ENCODE measurements at places on chromosomes 7 and 10. TPM values are rescaled to one million over a fixed set of nuclear protein-coding genes. Genes with fewer than 3 reads are reported as not detected.
A peak's percentile ranks its signal among the peaks of the same experiment; 100 is the strongest.

GRCh38 chr10:91596825-91597196 lies 36.1 kb downstream of the PPP1R3C start:
- H3K27me3 ChIP-seq = no peaks in the 10 kb centered on the region
- peaks cover 57% of the 10 kb centered on the region for H3K4me1 ChIP-seq
- DNase-seq = no peak
- peak overlapping the region; percentile 76 for H3K27ac ChIP-seq
- no peak overlapping the region for H3K4me3 ChIP-seq
- no peaks in the 10 kb centered on the region for H3K36me3 ChIP-seq

DNA sequence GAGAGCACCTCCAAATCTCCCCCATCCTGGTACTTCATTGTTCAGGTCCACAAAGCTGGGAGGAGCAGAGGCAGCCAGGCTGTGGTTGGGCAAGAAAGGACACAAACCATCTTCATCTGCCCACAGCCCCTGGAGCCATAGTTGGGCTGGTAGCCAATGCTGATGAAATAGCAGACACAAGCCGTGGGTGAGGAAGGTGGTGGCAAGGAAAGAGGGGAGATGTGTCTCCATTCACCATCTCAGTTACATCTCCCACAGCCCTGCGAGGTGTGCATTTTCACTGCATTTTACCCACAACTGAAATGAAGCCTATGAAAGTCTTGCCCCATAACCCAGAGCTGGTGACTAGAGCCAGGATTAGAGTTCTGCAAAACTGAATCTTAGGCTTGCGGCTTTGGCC lies 35.0 kb downstream of the PIK3AP1 start:
- H3K4me1 ChIP-seq = peaks cover 35% of the 10 kb centered on the region
- H3K27me3 ChIP-seq = no peaks in the 10 kb centered on the region
- no peaks in the 10 kb centered on the region for H3K36me3 ChIP-seq
- H3K4me3 ChIP-seq = no peak overlapping the region

GRCh38 chr7:147923841-147924240 lies 666.7 kb upstream of the C7orf33 start:
- no peaks in the 10 kb centered on the region for H3K36me3 ChIP-seq
- no peaks in the 10 kb centered on the region for H3K4me1 ChIP-seq
- H3K4me3 ChIP-seq = no peak overlapping the region
- H3K27me3 ChIP-seq = no peaks in the 10 kb centered on the region
- no peak for DNase-seq

LIPM gene
- not detected for total RNA-seq

NOS3 gene
- total RNA-seq = 1.1 TPM

EBLN1 gene
- total RNA-seq = not detected

- H3K36me3 ChIP-seq = peaks cover 24% of the 10 kb centered on the region
- no peak overlapping the region for H3K27ac ChIP-seq
- DNase-seq = no peak
Observed at GRCh38 chr7:74455928-74456327, 2.2 kb downstream of the GTF2IRD1 start.

DNA sequence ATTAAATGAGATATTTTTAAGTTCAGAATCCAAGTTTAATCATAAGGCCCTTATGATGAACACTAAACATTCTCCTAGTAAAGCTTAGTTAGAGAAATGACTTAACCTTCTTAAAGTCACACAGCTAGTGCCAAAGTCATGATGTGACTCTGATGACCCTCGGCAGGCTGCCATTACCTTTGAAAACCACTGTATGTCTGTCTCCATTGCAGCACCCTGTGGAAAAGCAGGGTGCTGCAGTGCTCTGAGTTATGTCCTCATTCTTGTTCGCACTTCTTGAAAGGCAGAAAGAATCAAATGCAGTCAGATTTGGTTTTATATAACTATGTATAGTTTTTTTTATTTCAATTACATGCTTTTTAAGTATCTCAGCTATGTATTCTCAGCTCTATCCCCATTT lies 105.0 kb downstream of the PHTF2 start:
- no peak for DNase-seq
- H3K4me3 ChIP-seq = no peak overlapping the region
- no peak overlapping the region for H3K27ac ChIP-seq
- H3K27me3 ChIP-seq = no peaks in the 10 kb centered on the region

DNA sequence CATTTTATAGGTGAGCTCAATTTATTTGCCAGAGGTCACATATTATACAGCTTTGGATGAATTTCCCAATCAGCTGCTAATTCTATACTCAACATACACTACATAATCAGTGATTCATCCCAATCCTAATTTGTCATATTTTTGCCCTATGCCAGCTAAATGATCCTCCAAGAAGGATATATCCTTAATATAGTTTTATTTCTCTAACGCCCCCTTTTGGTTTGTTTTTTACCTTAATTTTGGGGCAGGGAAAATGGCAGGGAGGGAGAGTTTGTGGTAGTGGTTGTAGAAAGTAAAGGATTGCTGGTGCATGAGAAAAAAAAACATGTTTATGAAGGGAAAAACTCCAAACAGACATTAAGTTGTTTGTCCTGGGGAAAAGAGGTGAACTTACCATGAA lies 31.9 kb downstream of the WASL start:
- H3K4me3 ChIP-seq = no peak overlapping the region
- H3K27me3 ChIP-seq = no peaks in the 10 kb centered on the region
- no peak for DNase-seq
- no peaks in the 10 kb centered on the region for H3K36me3 ChIP-seq

TUBAL3 gene
- total RNA-seq = not detected

LGI1 gene
- not detected for total RNA-seq

- DNase-seq = peak; percentile 9
- peaks cover 67% of the 10 kb centered on the region for H3K4me1 ChIP-seq
- peak overlapping the region; percentile 11 for H3K27ac ChIP-seq
- peaks cover 13% of the 10 kb centered on the region for H3K36me3 ChIP-seq
- peak overlapping the region; percentile 48 for H3K4me3 ChIP-seq
Observed at GRCh38 chr10:34808801-34809745, 6.0 kb downstream of the PARD3 start.

RBM17 gene
- total RNA-seq = 139 TPM

DNA sequence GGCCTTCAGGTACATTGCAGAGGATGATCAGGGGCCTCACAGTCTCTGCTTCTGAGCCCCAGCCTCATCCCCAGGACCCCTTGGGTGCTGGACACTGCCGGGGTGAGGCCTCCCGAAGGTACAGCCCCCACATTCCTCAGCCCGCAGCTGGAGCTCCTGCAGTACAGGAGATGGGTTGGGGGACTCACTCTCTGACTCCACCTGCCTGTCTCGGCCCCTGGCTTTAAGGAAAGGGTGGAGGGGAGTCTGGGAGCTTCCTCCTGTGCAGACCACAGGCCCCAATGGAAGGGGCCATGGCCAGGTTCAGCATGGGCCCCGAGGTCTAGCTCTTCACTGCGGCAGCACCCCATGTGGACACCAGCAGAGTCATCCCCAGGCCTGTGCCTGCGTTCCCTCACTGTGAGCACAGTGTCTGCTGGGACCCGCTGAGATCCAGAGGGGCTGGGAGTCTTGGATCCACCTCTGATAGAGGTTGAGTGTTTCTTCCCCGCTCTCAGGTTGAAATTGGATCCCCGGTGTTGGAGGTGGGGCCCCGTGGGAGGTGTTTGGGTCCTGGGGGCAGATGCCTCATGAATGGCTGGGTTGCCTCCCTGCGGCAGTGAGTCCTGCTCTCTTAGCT lies 99.9 kb downstream of the PRKAG2 start:
- peaks cover 68% of the 10 kb centered on the region for H3K27me3 ChIP-seq
- no peaks in the 10 kb centered on the region for H3K4me1 ChIP-seq
- no peak overlapping the region for H3K27ac ChIP-seq
- no peak for DNase-seq
- H3K36me3 ChIP-seq = no peaks in the 10 kb centered on the region

LEP gene
- not detected for total RNA-seq

CPA2 gene
- total RNA-seq = not detected

FGFBP3 gene
- total RNA-seq = 1.9 TPM

GRCh38 chr7:100879685-100880261 lies 4.9 kb downstream of the SRRT start:
- no peaks in the 10 kb centered on the region for H3K27me3 ChIP-seq
- H3K27ac ChIP-seq = peak overlapping the region; percentile 25
- H3K4me1 ChIP-seq = peaks cover 10% of the 10 kb centered on the region
- H3K36me3 ChIP-seq = peaks cover 68% of the 10 kb centered on the region

GRCh38 chr7:141704112-141704511 lies 2.1 kb upstream of the DENND11 start:
- peaks cover 6% of the 10 kb centered on the region for H3K36me3 ChIP-seq
- no peak for DNase-seq
- H3K4me1 ChIP-seq = peaks cover 36% of the 10 kb centered on the region
- H3K4me3 ChIP-seq = no peak overlapping the region
- no peak overlapping the region for H3K27ac ChIP-seq

- DNase-seq = no peak
- no peak overlapping the region for H3K4me3 ChIP-seq
- H3K4me1 ChIP-seq = peaks cover 8% of the 10 kb centered on the region
- H3K27ac ChIP-seq = no peak overlapping the region
Observed at GRCh38 chr10:71694567-71694968, 25.0 kb downstream of the C10orf105 start.

ING3 gene
- total RNA-seq = 12.2 TPM

AQP1 gene
- total RNA-seq = 1.7 TPM

DNA sequence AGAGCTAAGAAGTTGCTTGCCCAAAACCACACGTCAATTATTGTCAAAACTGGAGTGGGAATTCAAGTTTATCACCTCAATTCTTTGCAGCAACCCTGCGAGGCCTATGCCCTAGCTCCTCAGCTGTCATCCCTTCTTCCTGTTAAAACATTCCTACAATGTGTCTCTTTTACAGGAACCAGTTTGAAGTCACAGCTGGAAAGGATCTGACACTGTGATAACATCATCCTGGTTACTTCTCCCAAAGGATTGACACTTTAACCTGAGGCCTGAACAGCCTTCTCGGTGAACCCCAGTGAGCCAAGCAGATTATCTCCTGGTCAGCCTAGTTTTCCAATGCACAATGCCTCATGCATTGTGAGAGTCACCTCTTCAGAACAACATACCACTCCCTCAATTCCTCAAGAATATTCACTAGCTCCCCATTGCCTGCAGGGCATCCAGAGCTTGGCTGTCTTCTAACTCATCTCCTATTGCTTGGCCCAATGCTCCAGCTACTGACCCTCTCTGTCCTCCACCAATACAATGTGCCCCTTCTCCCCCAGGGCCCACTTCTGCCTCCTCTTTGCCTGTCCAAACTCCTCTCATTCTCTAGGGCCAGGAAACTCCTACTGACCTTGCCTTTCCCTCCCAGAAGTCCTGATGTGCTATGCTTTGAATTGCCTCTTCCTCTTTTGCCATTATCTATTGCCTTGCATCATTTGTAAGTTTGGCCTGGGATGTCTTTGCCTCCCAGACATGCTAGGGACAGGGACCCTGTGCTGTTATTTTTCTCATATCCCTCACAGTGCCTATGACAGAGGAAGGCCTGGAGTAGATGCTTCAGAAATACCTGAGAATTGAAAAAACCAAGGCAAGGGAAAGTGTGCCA lies 10.4 kb upstream of the DLG5 start:
- DNase-seq = no peak
- H3K4me1 ChIP-seq = no peaks in the 10 kb centered on the region
- no peak overlapping the region for H3K4me3 ChIP-seq
- no peaks in the 10 kb centered on the region for H3K27me3 ChIP-seq
- no peaks in the 10 kb centered on the region for H3K36me3 ChIP-seq
- H3K27ac ChIP-seq = no peak overlapping the region

GIMAP7 gene
- not detected for total RNA-seq

DNA sequence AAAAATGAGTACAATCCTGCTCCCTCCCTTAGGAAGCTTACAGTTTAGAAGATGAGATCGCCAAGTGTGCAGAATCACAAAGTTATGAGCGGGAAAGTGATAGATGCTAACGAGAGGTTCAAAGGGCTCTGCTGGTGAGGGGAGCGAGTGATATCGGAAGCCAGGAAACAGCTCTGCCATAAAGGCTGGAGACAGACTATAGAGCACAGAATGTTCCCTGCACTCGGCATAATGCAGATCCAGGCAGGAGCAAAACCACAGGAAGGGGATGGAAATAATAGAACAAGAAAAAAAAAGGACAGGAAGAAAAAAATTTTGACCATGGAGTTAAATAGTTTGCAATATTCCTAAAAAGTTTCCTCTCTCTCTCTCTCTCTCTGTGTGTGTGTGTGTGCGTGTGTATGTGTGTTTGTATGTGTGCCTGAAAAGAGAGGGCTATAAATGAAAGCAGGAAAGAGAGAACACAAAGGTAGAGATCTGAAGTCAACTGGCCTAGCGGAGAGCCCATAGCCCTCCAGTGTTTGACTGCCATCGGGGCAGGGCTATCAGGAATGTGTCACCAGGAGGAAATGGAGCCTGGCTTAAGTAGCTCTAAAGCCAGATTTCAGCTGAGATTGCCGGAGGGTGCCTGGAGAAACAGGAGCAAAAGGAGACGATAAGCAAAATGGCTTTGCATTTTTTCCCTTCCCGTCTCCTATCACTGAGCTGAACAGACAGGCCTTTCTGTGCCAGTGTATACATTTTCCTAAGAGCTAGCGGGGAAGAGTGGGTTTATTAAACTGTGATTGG lies 175.8 kb upstream of the LYZL1 start:
- H3K4me1 ChIP-seq = peaks cover 15% of the 10 kb centered on the region
- DNase-seq = no peak
- no peak overlapping the region for H3K4me3 ChIP-seq
- no peaks in the 10 kb centered on the region for H3K36me3 ChIP-seq

PIP gene
- total RNA-seq = not detected

DNA sequence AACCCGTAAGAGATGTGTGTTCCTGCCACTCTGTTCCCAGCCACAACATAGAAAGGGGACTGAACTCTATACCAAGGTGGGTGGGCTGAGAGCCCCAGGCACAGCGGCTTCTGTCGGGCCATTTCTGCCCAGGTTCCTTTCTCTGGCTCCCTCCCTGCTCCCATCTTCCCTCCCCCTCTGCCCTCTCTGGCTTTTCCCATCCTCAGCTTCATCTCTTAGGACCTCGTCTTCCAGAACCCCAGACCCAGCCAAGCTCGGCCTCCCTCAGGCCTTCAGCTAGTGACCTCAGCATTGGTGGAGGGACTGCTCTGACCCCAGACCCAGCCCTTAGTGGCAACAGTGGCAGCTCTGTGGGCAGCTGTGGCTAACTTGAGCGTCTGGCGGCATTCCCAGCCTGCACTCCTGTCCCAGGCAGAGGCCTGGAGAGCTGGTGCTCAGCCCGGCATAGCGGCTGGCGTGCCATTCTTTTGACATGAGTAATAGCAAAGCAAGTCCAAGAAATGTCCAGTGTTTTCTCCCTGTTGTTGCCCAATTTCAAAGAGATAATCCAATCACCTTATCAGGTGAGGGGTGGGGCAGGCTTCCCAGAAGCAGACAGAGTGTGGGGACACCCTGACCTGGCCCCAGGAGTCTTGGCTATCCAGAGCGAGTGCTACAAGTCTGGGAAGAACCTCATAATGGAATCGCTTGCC lies 15.9 kb downstream of the PTPRE start:
- no peaks in the 10 kb centered on the region for H3K27me3 ChIP-seq
- peak overlapping the region; percentile 58 for H3K27ac ChIP-seq
- peaks cover 6% of the 10 kb centered on the region for H3K36me3 ChIP-seq

COL17A1 gene
- total RNA-seq = 0.73 TPM

- H3K27ac ChIP-seq = no peak overlapping the region
- no peaks in the 10 kb centered on the region for H3K4me1 ChIP-seq
- no peaks in the 10 kb centered on the region for H3K27me3 ChIP-seq
- no peaks in the 10 kb centered on the region for H3K36me3 ChIP-seq
- no peak for DNase-seq
- H3K4me3 ChIP-seq = no peak overlapping the region
Observed at GRCh38 chr10:16361086-16361485, 75.7 kb upstream of the PTER start.
